ENCODE measurements at places on chromosomes 5 and 9.
A peak's percentile ranks its signal among the peaks of the same experiment; 100 is the strongest.

GRCh38 chr9:113996531-113997001, 81.5 kb downstream of the AMBP start:
- DNase-seq, result no peak

- peak; percentile 46 for DNase-seq
Measured at GRCh38 chr5:112772124-112772523, 34.4 kb downstream of the APC start.

DNA sequence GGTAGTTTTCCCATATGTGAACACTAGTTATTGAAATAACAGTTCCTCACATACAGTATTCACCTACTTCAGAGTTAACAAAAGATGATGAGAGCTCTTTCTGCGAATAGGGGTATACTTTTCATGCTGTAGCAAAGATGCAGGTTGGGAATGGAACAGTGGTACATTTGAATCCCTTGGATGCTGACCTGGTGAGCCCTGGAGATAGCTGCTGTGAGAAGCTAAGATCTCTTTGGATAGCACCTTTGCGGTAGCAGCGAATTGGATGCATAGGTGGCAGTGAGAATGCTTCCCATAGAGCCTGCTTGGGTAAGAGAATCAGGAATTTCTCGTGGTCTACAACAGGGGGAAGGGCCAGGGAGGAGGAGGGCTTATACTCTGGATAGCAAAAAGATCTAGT, 61.2 kb downstream of the NUP214 start:
- DNase-seq, result no peak

DNA sequence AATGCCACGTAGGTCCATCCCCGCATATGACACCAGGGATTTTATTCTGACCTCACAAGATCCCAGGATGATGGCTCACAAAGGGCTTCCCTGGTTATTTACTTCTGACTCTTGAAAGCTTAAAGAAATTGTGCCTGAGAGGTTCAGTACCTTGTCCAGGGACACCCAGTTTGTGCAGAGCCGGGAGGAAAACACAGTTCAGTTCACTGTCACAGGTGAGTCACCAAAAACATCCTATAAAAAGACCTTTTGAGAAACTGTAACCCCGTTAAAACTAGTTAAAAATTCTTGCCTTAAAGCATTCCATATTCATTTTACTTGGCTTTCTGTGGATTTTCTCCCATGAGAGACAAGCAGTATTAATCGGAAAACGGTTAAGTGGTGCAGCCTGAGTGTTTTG, 56.6 kb downstream of the ZNF510 start:
- DNase-seq, result no peak

DNA sequence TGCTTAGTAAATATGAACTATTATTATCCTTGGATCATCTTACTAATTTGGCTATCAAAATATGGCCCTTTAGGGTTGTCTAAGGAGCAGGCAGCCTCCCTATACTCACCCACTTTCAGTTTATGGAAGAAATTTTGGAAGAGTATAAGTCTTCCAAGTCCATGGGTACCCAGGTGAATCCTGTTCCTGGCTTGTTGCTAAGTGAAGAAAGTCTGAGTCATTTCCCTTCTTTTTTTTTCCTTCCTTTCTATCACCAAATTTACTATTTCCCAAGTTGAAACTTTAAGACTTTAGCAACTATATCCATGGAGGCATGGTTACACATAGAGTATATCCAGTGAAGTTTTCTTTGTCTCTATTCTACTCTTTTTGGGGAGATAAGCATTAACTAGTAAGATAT, 184.0 kb upstream of the ACTBL2 start:
- peak; percentile 34 for DNase-seq

DNA sequence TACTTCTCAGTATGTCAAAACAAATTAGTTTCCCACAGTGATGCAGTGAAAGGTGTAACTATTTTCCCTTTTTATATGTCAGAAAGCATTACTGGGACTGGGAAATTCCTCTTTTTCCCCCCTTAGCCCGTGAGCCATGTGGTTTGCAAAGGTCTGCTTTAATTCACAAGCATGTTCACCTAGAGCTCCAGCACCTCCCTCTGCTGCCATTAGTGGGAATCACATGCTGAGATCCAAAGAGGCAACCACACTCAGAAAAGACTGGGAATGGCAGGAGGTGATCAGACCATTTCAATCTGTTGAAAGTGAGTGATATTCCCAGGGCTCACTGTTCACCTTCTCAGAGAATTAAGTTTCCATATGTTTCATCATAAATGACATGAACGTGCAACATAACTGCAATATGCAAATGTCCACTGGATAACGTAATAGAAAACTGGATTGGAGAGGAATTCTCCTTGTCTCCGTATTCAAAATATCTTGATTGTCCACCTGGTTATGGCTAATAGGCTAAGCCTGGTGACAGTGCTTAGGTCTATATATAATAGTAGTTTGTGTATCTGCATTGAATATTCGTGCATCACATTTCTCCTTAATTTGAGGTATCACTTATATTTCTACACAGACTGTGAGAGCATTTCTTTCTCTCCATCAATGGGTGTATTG, 703.5 kb upstream of the WWC1 start:
- peak; percentile 25 for DNase-seq

- no peak for DNase-seq
Measured at GRCh38 chr9:106625259-106625789, 237.6 kb upstream of the ZNF462 start.

GRCh38 chr9:93354451-93354850, 97.0 kb upstream of the FAM120A start:
- peak; percentile 18 for DNase-seq

- no peak for DNase-seq
Measured at GRCh38 chr5:168324859-168325630, 33.6 kb downstream of the WWC1 start.

- DNase-seq, result peak; percentile 28
Measured at GRCh38 chr5:125722550-125722949, 700.7 kb upstream of the GRAMD2B start.

DNA sequence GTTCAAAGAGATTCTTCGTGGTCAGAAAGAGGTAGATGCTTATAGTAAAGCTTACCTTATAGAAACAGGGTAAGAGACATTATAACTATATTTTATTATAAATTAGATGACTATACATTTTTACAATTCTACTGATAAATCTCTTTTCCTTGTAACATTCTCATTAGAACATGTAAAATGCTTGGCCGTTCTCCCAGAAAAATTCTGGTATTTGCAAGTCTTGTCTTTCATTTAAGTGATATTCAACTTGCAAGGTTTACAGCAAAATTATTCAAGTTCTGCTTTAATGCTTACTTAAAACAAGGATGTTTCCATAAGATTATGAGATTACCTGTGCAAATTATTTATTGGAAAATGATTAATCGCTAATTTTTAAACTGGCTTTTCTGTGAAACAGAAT, 41.3 kb upstream of the CDH18 start:
- peak; percentile 8 for DNase-seq

DNA sequence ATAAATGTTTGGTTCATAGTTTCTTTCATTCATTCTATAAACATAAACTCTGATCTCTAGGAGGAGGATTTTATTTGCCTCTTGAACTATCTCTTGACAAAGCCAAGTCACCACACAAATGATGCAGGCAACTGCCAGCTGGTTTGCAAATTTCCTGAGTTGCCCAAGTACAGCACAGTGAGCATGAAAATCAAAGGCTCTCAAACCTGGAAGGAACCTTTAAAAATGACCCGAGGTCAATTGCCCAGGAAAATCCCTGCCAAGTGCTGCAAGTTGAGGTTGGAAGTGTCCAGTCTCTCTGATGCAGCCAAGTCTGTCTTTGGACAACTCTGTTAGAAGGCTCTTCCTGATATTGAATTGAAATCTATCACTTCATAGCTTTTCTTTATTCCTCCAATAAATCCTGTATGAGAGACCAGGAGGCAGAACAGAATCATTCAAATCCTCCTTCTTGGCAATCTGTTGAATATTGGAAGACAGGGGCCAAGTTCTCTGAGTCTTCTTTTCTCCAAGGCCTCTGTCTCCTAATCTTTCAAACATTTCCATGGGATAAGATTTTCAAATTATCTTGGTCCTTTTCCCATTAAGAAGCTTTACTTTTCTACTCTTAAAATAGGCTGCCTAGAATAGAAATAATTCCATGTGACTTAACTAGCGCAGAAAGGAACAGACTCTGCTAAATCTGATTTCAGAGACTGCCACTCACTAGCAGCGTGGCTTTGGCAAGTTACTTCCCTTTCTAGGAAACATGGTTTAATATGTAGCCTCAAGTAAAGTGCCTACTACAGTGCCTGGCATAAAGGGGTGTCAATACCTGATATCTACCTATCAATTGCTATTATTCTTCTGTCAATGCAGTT, 159.2 kb downstream of the SNX18 start:
- DNase-seq, result peak; percentile 18

- peak; percentile 20 for DNase-seq
Measured at GRCh38 chr9:108671176-108671575, 184.6 kb downstream of the ACTL7B start.

DNA sequence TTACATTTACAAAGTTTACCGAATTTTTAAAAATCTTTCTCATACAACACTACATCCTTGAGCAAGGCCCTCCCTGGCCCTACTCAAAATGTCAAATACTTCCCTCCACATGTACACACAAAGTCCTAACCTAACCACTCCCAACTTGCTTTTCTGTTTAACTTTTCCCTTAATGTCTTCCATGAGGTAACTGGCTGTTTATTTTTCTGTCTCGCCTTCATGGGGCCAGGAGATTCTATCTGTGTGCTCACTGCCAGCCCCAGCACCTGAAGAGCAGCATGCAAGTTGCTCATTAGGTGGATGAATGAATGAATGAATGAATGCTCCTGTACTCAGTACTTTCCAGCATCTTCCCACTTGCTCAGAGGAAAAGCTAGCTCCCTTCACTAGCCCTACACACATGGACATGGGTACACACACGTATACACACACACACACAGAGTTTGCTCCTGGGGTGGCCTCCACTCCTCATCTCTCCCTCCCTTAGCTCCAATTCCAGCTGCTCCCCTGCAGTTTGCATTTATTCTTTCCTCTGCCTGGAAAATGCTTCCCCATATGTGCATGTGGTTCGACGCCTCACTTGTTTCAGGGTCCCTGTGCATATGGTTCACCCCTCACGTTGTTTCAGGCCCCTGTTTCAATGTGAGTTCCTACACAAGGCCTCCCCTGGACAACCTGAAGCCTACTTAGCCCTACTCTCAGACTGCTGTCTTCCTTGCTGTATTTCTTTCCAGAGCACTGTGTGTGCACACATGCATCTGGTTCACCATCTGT, 165.2 kb downstream of the ROR2 start:
- no peak for DNase-seq

DNA sequence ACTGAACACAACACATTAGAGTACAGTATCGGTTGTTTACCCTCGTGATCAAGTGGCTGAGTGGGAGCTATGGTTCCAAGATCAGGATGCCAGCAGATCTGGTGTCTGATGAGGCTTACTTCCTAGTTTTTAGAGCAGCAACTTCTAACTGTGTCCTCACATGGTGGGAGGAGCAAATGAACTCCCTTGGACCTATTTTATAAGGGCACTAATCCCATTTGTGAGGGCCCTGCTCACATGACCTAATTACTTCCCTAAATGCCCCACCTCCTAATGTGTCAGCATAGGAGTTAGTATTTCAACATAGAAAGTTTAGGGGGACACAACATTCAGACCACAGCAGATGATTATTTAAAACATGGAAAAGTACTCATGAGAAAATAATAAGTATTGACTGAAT, 111.8 kb downstream of the GCNT1 start:
- no peak for DNase-seq

DNA sequence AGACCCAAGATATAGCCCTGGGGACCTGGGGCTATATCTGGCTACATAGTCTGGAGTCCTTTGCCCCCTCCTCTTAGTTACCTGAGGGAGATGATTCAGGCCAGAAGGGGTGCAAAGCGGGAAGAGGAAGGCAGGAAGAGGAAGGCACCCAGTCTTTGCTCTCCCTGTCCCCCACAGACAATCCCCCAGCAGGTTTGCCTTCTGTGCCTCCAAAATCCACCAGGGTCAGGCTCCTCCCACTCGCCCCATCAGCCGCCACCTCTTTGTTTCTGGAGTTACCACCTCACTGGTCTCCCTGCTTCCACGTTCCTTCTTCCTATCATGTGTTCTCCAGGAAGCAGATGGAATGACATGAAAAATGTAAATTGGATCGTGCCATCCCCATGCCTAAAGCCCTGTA, 31.2 kb upstream of the FABP6 start:
- no peak for DNase-seq

GRCh38 chr5:121937762-121938161, 24.0 kb upstream of the SRFBP1 start:
- DNase-seq, result no peak

DNA sequence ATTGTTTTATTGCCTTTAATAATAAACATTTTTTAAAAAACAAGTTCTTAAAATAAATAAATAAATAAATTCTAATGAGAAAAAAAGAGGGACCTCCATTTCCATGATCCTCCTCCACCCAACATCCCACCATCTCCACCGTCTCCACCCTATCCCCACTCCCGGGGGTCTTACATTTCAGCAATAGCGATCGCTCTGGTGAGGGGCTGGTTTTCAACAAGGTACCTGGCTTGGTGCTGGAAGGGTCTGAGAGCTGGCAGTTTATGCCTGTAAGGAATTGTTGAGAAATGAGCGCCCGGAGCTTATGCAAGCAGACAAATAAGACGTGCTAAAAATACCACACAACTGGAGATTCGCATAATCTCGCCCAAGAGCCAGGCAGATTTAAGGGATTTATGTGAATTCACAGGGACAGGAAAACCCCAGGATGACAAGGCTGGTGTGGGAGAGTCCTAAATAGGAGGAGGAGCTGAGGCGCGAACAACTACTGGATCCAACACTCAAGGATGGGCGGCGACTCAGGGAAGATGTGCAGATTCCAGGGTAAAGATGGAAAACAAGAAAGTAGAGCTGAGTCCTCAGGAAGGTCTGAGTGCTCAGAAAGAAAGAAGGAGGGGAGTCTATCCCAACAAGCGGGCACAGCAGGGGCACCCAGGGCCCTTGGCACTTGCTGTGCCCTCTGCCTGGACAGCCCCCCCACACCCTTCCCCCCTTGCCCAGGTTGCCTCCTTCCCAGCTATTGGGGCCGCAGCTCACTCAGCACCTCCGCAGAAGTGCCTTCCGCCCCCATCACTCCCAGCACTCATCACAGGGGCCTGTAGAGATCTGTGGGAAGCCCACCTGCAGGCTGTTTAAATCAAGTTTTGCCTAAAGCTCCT, 27.0 kb downstream of the TRIM14 start:
- peak; percentile 34 for DNase-seq

DNA sequence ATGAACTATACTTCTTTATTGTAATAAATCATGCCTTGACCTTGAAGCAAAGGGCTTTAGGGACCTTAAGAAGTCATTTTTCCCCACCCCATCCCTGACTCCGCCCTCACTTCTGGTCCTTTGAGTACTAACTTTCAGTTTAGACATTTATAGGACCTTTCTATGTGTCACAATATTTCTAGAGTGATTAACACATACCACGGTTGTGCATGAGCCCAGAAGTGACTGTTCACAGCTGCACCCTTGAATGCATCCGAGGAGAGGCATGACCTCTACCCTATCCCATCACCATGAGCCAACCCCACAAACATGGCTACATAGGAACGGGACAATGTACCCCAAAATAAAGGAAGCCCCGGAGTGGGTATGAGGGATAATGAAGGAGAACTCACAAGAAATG, 160.3 kb downstream of the HSD17B3 start:
- DNase-seq, result peak; percentile 25

Measured in cardiac fibroblast (primary cell).